NCI-H1105 (cell line): ENCODE measurements at places on chromosomes 3 and 15.
A peak's percentile ranks its signal among the peaks of the same experiment; 100 is the strongest.

DNA sequence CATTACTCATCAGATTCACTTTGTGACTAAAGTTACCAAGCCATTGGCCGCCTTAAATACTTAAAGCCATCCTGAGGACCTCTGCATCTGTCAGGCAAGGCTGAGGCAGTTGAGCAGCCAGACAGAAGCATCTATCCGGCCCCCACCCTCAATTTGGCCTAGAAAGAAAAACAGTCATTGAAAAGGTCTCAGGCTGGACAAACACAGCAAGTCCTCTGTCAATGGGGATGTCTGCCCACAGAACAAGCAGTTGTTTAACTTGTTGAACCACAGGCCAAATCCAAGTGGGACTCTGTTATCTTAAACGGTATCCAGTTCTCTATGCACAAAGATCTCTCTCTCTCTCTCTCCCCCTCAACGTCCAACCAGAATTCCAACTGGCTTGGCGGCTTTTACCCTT is 2.8 kb downstream of the ZIC4 start:
- DNase-seq, result no peak

GRCh38 chr3:159263750-159264553 is 462.1 kb downstream of the MFSD1 start:
- DNase-seq, result peak; percentile 56

- no peak for DNase-seq
Measured at GRCh38 chr3:15382405-15382923, 44.9 kb downstream of the METTL6 start.

GRCh38 chr3:62364191-62364590 is 9.2 kb downstream of the FEZF2 start:
- no peak for DNase-seq

GRCh38 chr3:132209855-132210254 is 107.4 kb upstream of the ACP3 start:
- DNase-seq, result no peak

GRCh38 chr3:160870327-160870726 is 114.3 kb downstream of the PPM1L start:
- DNase-seq, result peak; percentile 91
